ENCODE measurements at places on chromosomes 2 and 18.

GRCh38 chr18:79354350-79354749 is 41.4 kb upstream of the NFATC1 start:
- no peaks in the 10 kb centered on the region for H3K4me1 ChIP-seq
- H3K27me3 ChIP-seq = no peaks in the 10 kb centered on the region
- H3K27ac ChIP-seq = no peak overlapping the region
- H3K4me3 ChIP-seq = no peak overlapping the region
- peaks cover 64% of the 10 kb centered on the region for H3K36me3 ChIP-seq

- no peak for DNase-seq
- no peak overlapping the region for H3K27ac ChIP-seq
- H3K36me3 ChIP-seq = no peaks in the 10 kb centered on the region
- H3K4me1 ChIP-seq = no peaks in the 10 kb centered on the region
- H3K27me3 ChIP-seq = no peaks in the 10 kb centered on the region
- H3K4me3 ChIP-seq = no peak overlapping the region
Measured at GRCh38 chr2:170369894-170370293, 191.9 kb downstream of the MYO3B start.

DNA sequence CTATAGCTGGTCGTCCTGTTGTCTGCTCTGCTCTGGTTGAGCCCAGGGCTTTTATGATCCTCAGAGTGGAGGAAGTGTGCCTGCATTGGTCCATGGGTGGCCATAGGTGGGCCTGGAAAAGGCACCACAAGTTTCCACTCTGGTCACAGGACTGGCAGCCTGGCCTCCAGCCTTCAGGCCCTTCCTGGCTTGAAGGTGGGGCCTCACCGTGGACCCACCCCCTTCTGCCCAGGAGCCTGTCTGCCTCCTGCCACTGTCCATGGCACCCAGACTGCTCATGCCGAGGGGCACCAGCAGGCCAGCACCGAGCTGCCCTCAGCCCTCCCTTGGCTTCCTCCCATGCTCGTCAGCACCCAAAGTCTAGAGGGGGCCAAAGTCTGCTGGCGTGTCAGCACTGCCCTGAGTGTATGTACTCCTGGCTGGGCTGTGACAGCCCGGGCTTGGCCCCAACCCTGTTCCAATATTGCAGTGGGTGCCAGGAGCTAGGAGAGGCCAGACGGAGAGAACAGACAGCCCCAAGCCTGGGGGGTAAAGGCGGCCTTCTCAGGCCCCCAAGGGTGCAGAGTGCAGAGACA is 529.4 kb downstream of the DCC start:
- no peak overlapping the region for H3K4me3 ChIP-seq
- H3K27ac ChIP-seq = no peak overlapping the region
- H3K4me1 ChIP-seq = no peaks in the 10 kb centered on the region
- no peaks in the 10 kb centered on the region for H3K27me3 ChIP-seq

GRCh38 chr18:78448106-78448505 is 531.5 kb upstream of the SALL3 start:
- no peaks in the 10 kb centered on the region for H3K36me3 ChIP-seq
- H3K27ac ChIP-seq = no peak overlapping the region
- no peak for DNase-seq

All from stomach (tissue), 19 donors.